NCI-H2029 treated with DMSO at 0.1 percent for 48 hours (cell line): ENCODE measurements at places on chromosomes 11 and 22.

GRCh38 chr11:68211546-68211945 is 1.6 kb downstream of the KMT5B start:
- DNase-seq, result no peak

DNA sequence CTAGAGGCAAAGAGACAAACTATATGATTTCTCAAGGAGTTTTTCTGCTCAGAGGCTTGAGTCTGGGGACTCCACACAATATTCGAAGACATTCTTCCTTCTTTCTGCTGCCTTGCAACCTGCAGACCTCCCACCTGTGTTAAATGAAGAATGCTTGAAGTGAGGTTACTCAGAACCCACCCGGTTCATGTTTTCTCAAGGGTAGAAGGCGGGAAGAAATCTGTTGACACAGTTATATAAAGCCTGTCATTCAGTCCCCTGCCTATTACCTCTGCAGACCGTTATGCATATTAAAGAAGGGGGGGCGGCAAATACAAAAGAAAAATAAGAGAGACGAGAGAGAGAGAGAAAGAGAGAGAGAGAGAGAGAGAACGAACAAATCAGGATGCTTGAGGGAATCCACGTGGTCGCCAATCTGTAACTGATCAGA is 2.2 kb upstream of the KMT2A start:
- DNase-seq, result no peak

GRCh38 chr11:87425943-87426342 is 388.2 kb downstream of the TMEM135 start:
- no peak for DNase-seq

- no peak for DNase-seq
Measured at GRCh38 chr11:79077702-79078330, 363.0 kb downstream of the TENM4 start.

DNA sequence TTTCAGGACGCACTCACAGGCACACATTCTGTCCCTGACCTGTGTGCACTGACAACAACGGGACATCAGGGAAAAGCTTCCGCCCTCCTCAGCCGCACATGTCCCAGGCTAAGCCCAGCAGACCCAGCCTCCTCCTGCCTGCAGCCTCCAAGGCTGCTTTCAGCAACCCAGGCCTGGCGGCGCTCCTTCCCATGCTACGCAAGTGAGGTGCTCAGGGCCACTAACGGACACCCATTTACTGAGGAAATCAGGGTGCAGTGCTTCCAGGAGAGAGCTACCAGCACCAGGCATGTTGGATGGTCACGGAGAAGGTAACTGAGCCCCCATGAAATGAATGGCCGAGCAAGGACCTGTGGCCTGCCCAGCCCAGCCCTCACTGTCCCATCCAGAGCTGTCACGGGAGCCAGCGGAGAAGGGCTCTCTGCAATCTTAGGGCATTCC is 6.9 kb downstream of the MOB2 start:
- no peak for DNase-seq

DNA sequence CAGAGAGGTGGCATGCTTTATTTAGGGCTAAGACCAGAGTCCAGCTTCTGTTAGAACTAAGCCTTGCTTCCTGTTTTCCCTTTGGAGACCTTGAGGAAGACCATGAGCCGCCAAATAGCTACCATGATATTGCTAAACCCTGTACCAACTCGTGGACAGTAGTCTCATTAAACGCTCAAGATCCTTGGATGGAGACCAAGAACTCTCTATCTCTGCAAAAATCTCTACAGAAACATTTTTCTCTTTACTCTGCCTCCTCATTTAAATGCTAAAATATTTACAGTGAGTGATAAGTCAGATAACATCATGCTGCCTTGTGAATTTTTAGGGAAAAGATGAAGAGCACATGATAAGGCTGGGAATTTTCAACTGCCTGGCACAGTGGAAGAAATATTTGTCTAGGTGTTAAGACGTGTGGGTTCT is 197.8 kb downstream of the MAML2 start:
- DNase-seq, result no peak

DNA sequence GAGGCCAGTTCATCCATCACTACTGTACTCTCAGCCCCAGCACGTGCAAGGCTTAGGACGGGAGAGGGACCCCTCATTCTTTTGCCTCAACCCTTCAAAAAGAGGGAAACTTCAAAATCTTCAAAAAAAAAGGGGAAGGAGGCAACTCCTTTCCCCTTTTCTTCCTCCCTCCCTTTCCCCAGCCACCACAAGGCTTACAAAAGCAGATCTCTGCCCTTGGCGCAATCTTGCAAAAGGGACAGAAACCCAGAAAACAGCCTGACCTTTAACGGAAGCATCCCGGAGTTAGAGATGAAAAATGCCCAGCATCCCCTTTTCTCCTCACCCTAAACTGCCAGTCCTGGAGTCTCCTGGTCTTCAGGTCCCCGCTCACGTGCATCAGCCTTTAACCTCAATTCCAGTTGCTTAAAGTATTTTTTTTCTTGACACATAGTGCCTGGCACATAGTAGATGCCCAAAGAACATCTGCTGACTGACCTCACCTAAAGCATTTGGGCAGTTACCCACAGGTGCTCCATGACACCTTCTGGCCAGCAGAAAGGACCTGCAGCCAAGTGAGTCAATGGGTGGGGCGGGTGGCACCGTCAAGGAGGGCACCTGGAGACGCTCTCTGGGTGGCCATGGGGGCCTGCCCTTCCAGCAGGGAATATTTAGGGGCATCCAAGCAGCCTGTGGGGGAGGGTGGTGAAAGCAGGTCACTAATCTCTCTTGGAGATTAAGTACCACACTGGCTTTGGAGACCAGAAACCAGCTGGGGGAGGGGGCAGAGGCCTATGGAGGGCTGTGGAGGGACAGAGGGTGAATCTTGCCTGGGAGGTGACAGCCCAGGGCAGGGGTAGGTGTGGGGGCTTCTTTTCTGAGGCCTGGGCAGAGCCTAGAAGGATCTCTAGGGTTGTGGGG is 16.3 kb downstream of the NECTIN1 start:
- DNase-seq, result no peak

DNA sequence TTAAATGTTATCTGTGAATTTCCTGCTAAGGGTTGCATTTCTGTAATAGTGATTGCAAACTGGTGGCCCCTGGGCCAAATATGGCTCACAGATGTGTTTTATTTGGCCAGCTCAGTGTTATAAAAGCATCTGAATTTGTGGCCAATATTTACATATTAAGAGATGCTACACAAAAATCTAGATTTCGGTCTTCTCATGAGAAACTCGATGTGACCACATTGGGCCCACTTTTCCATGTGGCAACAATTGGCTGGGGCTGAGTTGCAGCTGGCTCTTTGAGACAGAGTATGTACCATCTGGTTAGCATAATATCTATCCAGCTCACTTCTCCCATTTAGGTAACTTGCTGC is 244.5 kb upstream of the POU2AF2 start:
- DNase-seq, result no peak

DNA sequence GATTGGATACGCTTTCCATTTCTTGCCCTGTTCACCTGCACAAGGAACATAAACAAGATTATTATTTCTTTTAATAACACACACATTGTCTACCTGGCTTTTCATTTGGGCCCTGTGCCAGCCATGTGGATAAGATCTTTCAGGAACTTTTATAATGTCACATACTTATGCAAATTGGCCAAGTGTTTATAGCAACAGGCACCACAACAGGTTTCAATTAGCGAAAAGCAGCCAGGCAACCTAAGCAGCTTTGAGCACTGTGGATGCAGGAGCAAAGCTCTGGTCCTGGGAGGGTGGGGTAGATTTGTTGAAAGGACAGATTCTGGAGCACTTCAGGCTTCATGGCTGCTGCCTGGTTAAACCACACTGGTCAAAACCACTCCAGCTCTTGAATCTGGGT is 217.4 kb downstream of the BARX2 start:
- DNase-seq, result no peak

GRCh38 chr11:102293873-102294601 is 23.2 kb upstream of the BIRC3 start:
- DNase-seq, result no peak

DNA sequence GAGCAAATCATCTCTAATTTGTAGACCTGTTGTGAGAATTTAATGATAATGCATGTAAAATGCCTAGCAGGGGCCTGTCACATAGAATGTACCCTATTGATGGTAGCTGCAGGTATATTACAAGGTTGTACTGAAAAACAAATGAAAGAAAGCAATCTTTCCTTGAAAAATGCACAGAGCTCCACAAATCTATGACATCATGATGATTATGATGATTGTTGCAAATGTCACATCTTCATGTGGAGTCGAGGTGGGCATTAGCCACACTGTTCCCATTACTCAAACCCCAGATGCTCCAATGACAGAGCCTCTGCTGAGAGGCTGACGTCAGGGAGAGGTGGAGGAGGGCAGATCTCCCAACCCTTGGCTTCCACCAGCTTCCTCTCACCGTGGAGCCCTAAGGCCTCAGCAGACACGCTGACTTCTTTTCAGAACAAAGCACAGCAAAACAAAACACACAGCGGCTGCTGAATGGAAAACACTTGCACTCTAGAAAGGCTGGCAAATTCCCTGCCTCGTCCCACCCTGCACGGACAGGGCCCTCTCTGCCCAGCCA is 298.3 kb downstream of the KIRREL3 start:
- DNase-seq, result no peak

- no peak for DNase-seq
Measured at GRCh38 chr11:65118097-65118837, 766 bp upstream of the ZNHIT2 start.

DNA sequence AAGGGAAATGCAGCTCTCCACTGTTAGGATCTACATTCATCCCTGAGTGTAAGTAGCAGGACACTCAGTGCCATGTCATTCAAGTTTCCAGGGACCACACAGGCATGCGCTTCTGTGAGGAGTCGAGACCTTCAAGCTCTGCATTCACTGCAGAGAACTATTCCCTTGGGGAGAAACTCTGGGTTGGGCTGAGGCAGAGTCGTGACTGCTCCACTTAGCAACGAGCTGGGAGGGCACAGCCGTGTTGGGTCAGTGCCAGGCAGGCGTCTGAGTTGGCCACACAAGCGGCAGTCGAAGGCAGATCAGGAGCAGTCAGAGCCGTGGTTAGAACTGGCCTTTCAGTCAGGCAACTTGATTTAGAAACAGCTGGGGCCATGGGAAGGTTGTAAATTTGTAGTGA is 14.7 kb downstream of the MPEG1 start:
- DNase-seq, result peak; percentile 43

GRCh38 chr11:65053827-65054508 is 4.4 kb downstream of the NAALADL1 start:
- DNase-seq, result no peak

DNA sequence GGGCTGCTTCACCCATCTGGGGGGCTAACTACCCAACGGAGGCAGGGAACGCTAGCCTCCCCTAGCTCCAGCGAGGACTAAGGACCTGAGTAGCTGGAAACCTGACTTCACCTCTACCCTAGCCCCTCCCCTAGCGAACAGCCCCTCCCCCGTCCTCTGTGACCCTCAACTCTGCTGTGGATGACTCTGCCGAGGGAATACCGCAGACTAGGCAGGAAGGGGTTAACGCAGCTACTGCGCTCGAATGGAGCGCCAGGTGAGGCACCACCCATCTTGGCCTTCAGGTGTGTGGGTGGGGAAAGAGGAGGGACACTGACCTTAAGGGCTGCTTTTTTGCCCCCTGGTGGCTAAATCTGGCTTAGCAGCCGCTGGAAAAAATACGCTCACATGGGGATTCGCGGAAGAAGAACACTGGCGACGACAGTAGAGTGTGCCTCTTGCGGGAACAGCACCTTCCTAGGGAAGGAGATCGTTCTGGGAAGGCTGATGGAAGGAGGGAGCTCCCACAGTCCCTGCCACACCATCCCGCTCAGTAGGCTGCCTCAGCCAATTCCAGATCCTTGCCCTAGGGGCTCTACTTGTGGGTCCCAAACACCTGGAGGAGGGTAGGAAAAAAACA is 4.5 kb upstream of the BCL9L start:
- DNase-seq, result peak; percentile 89

- no peak for DNase-seq
Measured at GRCh38 chr22:37051391-37052385, at the start of gene KCTD17. TSS of gene KCTD17 (plus strand) at chr22:37051742. CDS start at chr22:37051761, 19 bp downstream.

GRCh38 chr11:43687120-43687791 is 6.7 kb downstream of the HSD17B12 start:
- no peak for DNase-seq

DNA sequence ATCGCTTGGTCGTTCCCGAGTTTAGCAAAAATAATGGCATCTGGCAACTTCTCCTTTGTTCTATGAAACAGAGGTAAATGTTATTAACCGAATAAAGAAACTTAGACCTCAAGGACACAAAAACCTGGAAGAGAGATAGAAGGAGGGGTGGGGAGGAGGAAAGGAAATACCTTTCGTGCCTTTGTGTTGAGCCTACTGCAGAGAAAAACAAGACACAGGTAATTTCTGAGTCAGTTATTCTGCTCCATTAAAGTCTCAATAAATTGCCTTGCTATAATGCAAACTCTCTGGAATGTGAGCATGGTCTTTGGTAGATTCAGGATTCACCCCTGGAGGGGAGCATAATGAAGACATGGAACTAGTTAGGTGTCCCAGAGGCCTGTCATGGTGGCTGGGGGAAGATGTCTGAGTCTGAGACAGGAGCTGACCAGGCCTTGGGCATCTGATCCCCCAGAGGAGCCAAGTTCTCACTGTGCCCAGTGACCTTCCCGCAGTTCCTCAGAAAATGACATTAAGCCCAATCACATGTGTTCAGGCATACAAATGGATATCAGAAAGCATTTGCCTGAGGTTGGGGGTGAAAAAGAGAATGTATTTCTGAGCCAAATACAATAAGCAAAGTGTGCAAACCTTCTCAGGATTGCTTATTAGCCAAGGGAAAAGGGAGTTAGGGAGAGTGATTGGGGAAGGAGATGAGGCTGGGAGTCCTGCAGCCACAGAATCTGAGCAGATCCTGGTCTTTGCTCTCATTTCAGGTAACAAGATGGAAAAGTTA is 72.6 kb upstream of the CADM1 start:
- DNase-seq, result no peak

DNA sequence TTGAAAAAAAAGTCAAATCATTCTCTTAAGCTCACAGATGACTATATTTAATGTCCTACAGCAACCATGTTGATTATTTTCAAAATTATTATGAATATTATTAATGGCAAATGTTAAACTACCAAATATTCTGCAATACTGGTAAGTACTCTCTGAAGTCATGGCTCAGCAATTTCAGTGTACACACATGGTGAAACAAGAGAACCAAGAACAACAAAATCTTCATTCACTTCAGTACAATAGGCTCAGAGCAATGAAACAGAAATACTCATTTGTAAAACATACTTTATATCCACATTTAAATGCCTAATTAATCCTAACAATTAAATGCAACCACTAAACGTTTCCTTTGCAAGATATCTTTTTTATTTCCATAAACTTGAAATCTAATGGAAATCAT is 347.2 kb downstream of the TTC28 start:
- peak; percentile 8 for DNase-seq

- DNase-seq, result no peak
Measured at GRCh38 chr11:61345170-61345610, 12.2 kb downstream of the TKFC start.

- DNase-seq, result no peak
Measured at GRCh38 chr11:70528794-70529580, 130.7 kb downstream of the CTTN start.

DNA sequence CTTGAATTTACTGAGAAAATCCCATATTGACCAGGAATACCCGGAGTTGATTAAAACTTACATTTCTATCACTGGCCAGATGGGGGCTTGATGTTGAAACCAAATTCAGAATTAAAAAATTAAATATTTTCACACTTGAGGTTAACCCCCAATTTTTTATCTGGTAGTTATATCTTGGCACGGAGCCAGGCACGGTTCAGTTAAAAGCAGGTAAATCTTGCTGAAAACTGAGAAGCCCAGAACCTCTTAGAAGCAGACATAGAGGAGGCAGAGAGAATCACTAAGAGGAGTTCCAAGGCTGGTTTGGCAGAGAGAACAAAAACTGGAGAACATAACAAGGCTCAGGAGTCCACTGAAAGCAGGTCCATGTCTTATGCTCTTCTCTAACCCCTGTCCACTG is 77.7 kb downstream of the USP35 start:
- DNase-seq, result no peak
